ENCODE measurements at places on chromosomes 16 and 17.

- no peak for DNase-seq
These were observed 387.5 kb upstream of the HSBP1 start for GRCh38 chr16:83420206-83420760.

- no peak for DNase-seq
These were observed at the start of gene SCARF1 for GRCh38 chr17:1645207-1646171. TSS of gene SCARF1 (minus strand) at chr17:1645732. CDS start at chr17:1645697, 35 bp downstream.

GRCh38 chr17:58488428-58488890 lies 251 bp upstream of the HSF5 start:
- DNase-seq = no peak

DNA sequence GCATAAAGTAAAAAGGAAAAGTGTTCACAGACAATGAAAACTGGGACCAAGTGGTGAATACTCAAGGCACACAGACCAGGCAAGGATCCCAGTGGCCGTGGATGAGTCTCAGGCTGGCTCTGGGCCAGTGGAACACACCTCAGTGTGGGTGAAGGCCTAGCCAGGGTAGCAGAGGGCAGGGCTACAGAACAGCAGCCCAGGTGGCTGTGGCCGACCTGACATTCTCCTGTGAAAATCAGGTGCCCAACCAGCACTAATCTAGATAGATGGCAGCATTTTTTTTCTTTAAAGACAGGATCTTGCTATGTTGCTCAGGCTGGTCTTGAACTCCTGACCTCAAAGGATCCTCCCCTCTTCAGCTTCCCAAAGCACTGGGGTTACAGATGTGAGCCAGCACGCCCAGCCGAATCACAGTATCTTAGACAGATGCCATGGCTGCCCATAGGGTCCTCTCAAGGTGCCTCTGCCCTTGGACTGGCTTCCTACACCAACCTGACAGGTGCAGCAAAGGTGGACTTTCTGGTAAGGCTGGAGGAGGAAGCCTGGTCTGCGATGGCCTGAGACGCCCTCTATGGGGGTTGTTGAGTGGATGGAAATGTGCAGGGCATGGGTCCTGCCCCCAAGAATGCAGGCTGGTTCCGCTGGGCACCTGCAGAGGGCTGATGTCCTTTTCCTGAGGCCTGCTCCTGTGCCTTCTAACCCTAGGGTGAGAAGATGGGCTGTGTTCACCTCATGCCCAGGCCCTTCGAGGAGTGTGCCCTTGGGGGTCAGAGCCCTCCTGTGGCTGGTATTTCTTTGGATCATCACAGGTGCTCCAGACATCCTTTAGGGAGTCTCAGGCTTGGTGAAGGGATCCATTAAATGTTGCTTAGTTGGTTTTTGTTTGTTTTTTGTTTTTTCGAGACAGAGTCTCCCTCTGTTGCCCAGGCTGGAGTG lies 3.8 kb upstream of the P4HB start:
- no peak for DNase-seq

- no peak for DNase-seq
These were observed 329.2 kb downstream of the C16orf95 start for GRCh38 chr16:86987746-86988670.

DNA sequence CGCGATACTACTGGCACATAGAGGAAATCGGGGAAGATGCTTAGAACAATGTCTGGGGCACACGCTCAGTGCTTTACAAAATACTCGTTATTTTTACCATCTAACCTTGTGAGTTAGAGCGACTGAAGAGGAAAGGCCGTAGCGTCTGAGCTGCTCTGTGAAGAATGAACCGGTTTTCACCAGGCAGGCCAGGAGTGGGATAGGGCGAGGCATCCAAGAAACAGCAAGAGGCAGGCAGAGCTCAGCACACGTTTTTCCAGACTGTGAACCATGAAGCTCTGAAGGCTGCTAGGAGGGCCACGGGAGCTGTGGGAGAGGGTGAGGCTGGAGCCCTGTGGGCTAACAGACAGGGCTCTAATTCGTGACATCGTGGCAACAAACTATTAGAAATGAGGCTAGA lies 95.5 kb downstream of the MRM3 start:
- DNase-seq = no peak

GRCh38 chr17:63571632-63572310 lies 21.5 kb downstream of the DCAF7 start:
- DNase-seq = no peak
